Putamen (tissue), 1 donor: ENCODE measurements at places on chromosomes 11 and 22.
A peak's percentile ranks its signal among the peaks of the same experiment; 100 is the strongest.

DNA sequence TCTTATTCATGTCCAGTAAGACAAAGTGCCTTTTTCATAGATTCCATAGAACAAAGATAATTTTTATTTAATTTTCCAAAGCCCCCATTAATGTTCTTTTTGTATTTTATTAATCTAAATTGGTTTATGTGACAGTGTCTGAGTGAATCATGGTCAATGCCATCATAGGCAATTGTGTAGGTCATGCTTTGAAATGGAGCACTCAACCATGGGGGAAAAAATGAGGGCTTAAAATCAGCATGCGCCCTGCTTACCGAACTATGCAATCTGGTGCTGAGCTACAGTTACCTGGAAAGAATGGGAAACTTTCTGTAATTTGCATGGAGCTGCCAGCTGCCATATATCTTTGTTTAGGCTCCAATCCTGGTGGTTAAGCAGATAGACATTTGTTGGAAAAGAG lies 28.4 kb upstream of the RAB38 start:
- DNase-seq = no peak

- no peak for DNase-seq
Measured at GRCh38 chr11:111298413-111299100, at the start of gene POU2AF3. Gene POU2AF3 (plus strand): TSS chr11:111298546. CDS start chr11:111298582, 36 bp downstream.

DNA sequence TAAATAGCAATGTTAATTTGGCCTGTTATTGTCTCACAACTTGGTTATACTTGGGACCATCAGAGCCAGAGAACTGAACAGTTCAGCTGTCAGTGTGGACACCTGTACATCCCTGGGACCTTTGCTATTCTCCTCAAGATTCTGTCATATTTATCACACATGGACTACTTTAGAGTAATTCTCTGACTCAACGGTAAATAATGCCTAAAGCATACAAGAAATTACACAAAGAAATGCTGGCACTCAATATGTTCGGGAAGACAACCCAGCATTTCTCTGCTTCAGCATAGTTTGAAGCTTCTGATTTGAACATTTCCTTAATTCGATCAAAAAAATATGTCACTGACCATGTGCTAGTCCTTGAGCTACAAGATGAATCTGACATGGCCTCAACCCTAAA lies 34.6 kb upstream of the MMP13 start:
- no peak for DNase-seq

DNA sequence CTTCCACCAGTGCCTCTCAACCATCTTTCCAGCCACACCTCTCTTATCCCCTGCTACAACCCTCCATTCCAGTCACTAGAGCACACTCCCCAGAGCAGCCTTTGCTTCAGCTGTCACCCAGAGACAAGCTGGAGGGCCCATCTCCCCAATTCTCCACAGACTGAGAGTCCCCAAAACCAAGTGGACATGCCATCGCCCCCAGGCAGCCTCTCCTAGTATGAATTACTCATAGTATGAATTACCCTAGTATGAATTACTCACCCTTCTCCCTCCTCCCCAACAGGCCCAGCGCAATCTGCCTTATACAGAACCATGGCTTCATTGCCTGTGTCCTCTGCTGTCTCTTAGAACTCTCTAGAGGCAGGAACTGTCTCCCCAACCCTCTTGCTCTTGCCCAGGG lies 24.8 kb downstream of the MYH9 start:
- DNase-seq = no peak

DNA sequence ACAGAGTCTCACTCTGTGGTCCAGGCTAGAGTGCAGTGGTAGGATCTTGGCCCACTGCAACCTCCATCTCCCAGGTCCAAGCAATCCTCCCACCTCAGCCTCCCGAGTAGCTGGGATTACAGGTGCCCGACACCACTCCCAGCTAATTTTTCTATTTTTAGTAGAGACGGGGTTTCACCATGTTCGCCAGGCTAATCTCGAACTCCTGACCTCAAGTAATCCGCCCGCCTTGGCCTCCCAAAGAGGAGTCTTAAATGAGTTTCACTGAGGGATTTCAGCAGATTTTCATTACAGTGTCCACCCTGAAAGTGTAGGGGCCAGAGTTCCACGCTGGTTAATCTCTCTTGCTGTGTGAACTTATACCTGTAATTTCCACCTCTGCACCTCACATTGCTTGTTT lies 412 bp upstream of the RPS3 start:
- no peak for DNase-seq

DNA sequence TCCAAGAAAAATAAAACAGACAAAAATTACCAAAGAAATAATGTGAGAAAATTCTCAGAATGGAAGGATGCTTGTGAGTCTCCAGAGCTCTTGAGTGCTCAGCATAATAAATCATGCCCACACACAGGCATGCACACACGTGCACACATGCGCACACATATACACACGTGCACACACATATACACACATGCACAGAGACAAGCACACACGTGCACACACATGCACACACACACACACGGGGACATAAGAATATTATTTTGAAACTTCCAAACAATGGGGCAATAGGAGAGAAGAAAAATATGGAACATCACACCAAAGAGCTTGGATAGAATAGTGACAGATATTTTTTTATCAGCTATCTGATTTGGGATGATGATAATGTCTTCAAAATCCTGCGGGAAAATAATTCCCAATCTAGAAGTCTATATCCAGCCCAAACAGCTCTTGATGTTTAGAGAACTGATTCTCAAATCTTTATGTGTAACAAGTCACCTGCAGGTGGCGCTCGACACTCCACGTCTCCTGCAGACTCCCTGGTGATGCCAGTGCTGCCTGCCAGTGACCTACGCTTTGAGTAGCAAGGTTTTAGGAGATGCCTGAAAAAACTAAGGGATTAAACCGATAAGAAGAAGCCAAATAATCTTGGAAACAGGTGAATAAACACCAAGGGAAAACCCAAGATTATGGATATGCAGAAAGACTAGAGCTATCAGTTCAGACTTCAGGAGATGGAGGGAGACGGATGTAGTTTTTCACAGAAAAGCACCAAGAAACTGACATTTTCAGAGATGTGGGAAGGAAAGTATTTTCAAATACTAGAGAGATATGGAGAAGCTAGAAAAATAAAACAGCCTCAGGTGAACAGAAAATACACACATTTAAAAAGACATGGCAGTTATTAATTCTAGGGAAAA lies 743.6 kb downstream of the ETS1 start:
- peak; percentile 58 for DNase-seq

DNA sequence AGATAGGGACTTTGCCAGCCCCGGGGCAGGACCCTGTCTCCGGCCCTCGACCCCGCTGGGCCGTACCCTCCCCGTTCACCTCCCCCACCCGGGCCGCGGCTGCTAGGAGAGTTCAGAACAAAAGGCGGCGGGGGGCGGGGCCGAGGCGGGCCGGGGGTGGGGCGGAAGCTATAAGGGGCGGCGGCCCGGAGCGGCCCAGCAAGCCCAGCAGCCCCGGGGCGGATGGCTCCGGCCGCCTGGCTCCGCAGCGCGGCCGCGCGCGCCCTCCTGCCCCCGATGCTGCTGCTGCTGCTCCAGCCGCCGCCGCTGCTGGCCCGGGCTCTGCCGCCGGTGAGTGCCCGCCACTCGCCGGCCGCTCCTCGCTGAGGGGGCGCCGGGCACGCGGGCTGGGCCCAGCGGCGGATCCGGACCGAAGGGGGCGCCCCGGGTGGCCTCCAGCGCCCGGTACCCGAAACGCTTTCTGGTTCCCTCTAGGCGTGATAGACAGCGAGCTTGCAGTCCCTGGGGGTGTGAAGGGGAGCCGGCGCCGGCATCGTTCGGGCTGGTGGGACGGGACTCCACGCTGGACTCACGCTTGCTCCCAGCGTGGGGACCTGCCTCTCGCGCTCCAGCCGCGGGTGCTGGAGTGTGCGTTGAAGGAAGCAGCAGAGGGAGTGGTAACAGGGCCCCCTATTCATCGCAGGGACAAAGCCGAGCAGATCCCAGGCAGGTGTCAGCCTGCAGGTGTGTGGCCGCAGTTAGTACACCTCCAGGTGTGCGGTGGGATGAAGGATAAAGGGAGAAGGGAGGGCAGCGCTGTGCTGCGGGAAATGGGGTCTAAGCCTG lies at the start of gene MMP11:
Gene MMP11, plus strand, starts transcription at position 201 of the 825 bp plus-strand sequence. Its CDS starts 22 bp downstream, at position 223.
- DNase-seq = no peak

GRCh38 chr22:21778705-21779363 lies 43.2 kb upstream of the YPEL1 start:
- no peak for DNase-seq

- no peak for DNase-seq
Measured at GRCh38 chr11:74641289-74641688, 48.9 kb downstream of the POLD3 start.

- DNase-seq = no peak
Measured at GRCh38 chr22:50202130-50202666, 1.4 kb downstream of the SELENOO start.

- DNase-seq = no peak
Measured at GRCh38 chr22:42967933-42968332, 47.0 kb downstream of the PACSIN2 start.

- no peak for DNase-seq
Measured at GRCh38 chr11:125382314-125382791, 113.7 kb downstream of the FEZ1 start.

GRCh38 chr11:132234878-132235277 lies 864.5 kb downstream of the NTM start:
- DNase-seq = peak; percentile 65

DNA sequence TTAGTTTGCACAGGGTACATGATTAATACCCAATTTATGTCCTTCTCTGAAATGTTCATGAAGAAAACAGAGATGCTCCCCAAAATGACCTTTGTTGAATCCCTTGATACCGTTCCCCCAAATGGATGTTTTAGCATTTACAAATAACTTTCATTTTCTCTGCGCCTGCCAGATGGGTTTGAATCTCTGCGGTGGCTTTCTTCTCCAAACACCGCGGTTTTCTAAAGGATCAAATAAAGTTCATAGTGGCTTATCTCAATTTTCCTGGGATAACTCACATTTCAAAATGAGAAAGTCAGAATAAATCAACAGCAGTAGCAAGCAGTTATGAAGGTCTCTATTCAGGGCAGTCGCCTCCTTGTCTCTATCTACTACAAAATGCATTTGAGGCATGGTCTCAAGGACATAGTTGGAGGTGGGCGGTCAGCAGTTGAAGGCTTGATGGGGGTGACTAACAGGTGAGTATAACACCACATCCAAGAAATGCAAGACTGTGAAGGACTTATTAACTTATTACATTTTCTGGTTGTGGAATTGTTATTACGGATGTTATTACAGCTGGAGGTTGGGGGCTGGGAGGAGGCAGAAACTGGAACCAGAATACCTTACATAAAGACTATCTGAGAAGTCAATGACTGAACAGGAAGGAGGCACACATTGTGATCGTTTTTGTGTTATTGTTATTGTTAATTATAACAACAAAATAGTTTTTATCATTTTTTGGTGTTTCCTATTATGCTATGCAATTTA lies 1513.3 kb downstream of the FAM181B start:
- DNase-seq = no peak

DNA sequence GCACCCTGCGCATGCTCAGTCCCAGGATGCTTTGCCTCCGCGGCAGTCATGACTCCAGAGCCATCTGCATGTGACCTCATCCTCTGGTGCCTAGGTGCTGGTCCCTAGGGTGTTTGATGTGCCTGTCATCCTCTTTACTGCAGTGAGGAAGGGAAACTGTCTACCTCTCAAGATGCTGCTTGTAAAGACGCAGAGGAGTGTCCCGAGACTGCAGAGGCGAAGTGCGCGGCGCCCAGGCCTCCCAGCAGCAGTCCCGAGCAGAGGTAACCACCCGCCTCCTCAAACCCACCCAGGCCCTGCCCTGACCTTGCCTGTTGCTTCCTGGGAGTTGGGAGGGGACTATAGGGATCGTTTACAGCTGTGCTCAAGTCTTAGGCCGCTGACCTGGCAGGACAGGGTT lies 74.6 kb upstream of the GAL start:
- DNase-seq = no peak

- peak; percentile 30 for DNase-seq
Measured at GRCh38 chr11:81237139-81237538, 1496.5 kb downstream of the FAM181B start.

DNA sequence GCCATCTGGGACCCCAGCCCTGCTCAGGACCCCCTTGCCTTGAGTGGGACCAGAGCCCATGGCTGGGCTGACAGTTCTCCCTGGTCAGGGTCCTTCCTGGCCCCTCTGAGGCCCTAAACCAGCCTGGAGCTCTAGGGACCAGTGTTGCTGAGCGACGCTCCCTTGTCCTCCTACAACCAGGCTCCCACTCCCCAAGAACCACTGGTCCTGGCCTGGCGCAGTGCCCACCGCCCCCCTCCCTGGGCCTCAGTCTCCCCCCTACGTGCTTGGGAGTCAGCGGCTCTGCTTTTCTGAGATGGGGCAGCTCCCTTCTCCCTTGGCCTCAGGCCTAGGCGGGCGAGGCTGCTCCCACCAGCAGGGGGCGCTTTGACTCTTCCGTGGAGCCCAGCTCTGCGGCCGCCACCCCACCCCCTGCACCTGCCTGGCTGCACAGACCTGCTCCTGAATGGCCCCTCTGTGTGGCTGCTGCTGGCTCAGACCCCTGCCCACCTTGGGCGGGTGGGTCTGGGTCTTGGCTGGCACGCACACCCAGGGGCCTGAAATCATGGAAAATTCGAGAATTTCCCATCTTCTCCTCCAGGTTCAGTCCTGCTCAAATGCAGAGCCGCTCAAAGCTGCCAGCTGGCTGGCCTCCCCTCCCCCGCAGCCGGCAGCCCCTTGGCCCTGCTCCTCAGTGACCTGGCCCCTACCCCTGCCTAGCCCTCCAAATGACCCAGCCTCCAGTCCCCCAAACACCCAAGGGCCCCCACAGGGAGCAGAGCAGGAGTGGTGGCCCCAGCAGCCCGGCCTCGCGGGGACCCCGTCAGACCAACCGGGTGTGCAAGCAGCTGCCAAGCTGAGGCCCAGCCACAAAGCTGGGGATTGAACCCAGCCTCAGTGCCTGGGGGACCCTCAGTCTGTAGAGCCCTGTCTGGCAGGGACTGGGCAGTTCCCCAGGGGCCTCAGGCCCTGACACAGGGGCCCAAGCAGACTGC lies 9.1 kb downstream of the PRR33 start:
- DNase-seq = peak; percentile 30

DNA sequence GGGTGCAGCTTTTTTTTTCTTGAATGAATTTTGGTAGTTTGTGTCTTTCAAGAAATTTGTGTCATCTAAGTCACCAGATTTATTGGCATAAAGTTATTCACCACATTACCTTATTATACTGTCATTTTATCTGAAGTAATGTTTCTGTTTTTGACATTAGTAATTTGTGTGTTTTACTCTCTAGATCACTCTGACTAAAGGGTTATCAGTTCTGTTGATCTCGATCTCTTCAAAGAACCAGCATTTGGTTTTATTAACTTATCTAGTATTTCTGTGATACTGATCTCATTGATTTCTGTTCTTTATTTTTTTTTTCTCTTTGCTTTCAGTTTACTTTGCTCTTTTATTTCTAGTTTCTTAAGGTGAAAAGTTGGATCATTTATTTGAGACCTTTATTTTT lies 55.5 kb downstream of the PDHX start:
- no peak for DNase-seq

- no peak for DNase-seq
Measured at GRCh38 chr11:99773646-99774045, 752.9 kb downstream of the CNTN5 start.

- no peak for DNase-seq
Measured at GRCh38 chr11:38680746-38681145, 2082.7 kb upstream of the RAG2 start.

GRCh38 chr11:29214833-29215232 lies 802.0 kb downstream of the KCNA4 start:
- no peak for DNase-seq

- no peak for DNase-seq
Measured at GRCh38 chr11:108680271-108680670, 15.4 kb downstream of the DDX10 start.
